Body of pancreas (tissue), 4 donors: ENCODE measurements at places on chromosomes 12 and 14.

DNA sequence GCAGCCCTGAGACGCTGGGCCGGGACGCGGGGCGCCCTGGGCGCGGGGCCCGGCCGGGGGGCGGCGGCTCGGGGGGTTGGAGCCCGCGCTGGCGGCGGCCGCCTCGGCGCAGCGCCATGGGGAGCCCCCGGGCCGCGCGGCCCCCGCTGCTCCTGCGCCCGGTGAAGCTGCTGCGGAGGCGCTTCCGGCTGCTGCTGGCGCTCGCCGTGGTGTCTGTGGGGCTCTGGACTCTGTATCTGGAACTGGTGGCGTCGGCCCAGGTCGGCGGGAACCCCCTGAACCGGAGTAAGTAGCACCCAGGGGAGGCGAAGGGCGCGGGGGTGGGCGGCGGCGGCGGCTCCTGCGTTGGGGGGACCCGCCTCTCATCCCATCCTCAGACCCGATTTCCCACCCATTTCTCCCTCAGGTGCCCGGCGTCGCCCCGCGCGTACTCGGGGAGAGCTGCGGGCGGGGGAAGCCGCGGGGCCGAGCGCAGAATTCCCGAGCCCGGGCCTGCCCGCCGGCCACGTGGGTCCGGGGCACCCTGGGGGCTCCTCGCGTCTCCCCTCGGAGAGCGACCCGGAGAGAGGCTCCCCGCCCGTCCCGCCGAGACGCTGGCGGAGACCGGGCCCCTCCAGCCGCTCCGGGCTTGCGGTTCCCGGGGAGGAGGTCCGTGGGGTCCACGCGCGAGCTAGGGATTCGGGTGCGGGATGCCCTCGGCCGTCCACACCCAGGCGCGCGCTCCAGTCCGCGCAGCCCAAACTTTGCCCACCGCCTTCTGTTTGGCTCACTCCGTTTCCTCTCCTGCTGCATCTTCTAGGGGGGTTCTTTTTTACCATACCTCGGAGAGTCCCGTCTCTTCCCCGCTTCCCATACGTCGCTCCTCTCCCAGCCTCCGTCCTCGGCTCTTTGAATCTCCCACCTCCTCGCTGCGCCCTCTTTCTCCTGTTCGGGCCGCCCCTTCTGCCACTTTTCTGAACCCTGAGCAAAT lies 807 bp downstream of the B4GALNT3 start:
- peak overlapping the region; percentile 16 for H3K4me3 ChIP-seq
- no peaks in the 10 kb centered on the region for H3K27me3 ChIP-seq
- peaks cover 22% of the 10 kb centered on the region for H3K4me1 ChIP-seq

GRCh38 chr14:52380294-52380693 lies 66.2 kb downstream of the PTGER2 start:
- H3K27ac ChIP-seq, result no peak overlapping the region
- H3K36me3 ChIP-seq, result no peaks in the 10 kb centered on the region
- H3K4me3 ChIP-seq, result no peak overlapping the region

DNA sequence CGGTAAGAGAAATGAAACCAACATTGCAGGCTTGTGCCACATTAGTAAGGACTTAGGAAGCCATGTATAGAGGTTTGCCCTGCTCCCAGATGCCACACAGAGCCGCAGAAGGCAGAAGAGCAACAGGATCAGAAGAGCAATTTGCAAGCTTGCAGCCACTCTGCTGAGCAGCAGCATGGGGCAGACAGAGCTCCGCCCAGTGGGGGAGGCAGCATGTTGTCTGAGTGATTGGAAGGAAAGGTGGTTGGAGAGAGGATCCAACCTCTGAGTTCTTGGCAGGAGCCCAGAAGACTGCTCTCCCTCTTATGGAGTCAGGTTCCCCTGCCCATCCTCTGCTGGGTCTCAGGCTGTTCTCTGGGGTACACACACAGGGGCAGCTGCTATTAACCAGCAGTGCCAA lies 2.3 kb upstream of the KRT6A start:
- H3K4me1 ChIP-seq, result no peaks in the 10 kb centered on the region
- no peaks in the 10 kb centered on the region for H3K36me3 ChIP-seq
- no peak overlapping the region for H3K27ac ChIP-seq
- DNase-seq, result no peak
- no peak overlapping the region for H3K4me3 ChIP-seq

DNA sequence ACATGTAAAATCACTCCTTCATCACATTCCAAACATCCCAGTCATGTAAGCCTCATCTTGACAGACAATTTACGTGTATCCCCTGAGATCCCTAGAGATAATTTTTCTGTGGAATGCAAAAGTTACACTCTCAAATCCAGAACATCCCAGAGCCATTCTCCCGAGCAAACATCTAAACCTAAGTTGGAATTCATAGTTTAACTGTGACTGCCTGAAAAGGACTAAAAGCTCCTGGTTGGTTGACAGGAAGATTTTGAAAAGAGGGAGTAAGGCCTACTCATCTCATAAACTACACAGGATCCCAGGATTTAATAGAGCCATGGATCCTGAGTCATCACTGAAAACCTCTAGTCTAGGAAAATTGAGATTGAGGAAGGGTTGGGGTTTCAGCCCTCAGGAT lies 123.6 kb downstream of the SCN8A start:
- H3K4me3 ChIP-seq, result no peak overlapping the region
- H3K36me3 ChIP-seq, result no peaks in the 10 kb centered on the region
- no peaks in the 10 kb centered on the region for H3K4me1 ChIP-seq
- DNase-seq, result no peak

DNA sequence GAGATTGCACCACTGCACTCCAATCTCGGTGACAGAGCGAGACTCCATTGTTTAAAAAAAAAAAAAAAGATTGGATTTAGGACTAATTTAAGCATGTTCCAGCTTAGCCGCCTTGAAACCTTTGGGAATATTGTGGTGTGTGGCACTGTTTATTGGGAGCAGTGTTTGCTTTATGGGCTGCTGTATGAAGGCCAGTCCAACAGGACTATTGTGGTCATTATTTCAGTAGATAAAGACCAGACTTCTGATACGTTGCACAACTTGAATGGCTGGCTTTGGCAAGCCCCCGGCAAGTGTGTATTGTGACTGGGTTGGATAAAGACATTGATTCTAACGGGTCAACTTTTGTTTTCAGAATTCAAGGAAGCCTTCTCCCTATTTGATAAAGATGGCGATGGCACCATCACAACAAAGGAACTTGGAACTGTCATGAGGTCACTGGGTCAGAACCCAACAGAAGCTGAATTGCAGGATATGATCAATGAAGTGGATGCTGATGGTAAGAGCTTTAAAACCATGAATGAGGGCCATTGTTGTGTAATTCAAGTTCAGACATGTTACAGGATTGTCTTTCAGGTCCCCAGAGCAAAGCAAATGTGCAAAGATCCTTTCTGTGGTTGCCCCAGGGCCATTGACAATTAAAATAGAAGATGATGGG lies 4.2 kb downstream of the CALM1 start:
- no peak for DNase-seq
- H3K27me3 ChIP-seq, result no peaks in the 10 kb centered on the region
- H3K36me3 ChIP-seq, result peaks cover 25% of the 10 kb centered on the region
- peaks cover 26% of the 10 kb centered on the region for H3K4me1 ChIP-seq

- no peak for DNase-seq
- H3K27me3 ChIP-seq, result no peaks in the 10 kb centered on the region
- no peak overlapping the region for H3K4me3 ChIP-seq
Measured at GRCh38 chr14:101276309-101277091, 284.8 kb upstream of the DIO3 start.

- DNase-seq, result no peak
- no peaks in the 10 kb centered on the region for H3K36me3 ChIP-seq
- no peaks in the 10 kb centered on the region for H3K27me3 ChIP-seq
- H3K27ac ChIP-seq, result no peak overlapping the region
Measured at GRCh38 chr14:72653026-72653425, 240.9 kb downstream of the DPF3 start.

GRCh38 chr12:55172686-55173085 lies 46.5 kb downstream of the OR9K2 start:
- H3K4me3 ChIP-seq, result no peak overlapping the region
- H3K4me1 ChIP-seq, result no peaks in the 10 kb centered on the region
- no peak overlapping the region for H3K27ac ChIP-seq
- no peaks in the 10 kb centered on the region for H3K36me3 ChIP-seq
- no peak for DNase-seq
- H3K27me3 ChIP-seq, result no peaks in the 10 kb centered on the region

DNA sequence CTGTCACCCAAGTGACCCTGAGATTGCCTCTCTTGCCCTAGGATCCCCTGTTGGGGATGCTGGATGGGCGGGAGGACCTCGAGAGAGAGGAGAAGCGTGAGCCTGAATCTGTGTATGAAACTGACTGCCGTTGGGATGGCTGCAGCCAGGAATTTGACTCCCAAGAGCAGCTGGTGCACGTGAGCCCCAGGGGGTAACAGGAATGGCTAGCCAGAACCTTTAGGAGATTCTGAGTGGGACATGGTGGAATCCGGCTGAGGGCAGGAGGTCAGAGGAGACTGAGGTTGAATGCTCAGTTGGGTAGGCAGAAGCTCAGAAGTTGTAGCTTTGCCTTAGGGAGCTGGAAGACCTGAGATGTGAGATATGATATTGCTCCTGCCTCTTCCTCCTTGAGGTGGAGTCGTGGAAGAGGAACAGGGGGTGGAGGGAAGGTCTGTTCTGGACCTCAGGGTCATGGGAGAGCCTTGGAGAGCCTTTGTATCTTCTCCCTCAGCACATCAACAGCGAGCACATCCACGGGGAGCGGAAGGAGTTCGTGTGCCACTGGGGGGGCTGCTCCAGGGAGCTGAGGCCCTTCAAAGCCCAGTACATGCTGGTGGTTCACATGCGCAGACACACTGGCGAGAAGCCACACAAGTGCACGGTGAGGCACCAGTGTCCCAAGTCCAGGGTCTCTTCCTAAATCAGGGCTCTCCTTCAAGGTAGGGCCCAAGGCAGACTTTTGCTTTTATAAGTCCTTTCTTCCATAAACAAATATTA lies 6.3 kb downstream of the GLI1 start:
- no peak for DNase-seq
- peaks cover 12% of the 10 kb centered on the region for H3K4me1 ChIP-seq
- H3K4me3 ChIP-seq, result no peak overlapping the region
- H3K27ac ChIP-seq, result no peak overlapping the region
- H3K36me3 ChIP-seq, result no peaks in the 10 kb centered on the region
- H3K27me3 ChIP-seq, result no peaks in the 10 kb centered on the region

- no peak overlapping the region for H3K4me3 ChIP-seq
- no peaks in the 10 kb centered on the region for H3K27me3 ChIP-seq
- no peak overlapping the region for H3K27ac ChIP-seq
- no peak for DNase-seq
- H3K36me3 ChIP-seq, result no peaks in the 10 kb centered on the region
- peaks cover 8% of the 10 kb centered on the region for H3K4me1 ChIP-seq
Measured at GRCh38 chr12:65282840-65283239, 4.4 kb downstream of the MSRB3 start.

- H3K4me1 ChIP-seq, result no peaks in the 10 kb centered on the region
- no peaks in the 10 kb centered on the region for H3K36me3 ChIP-seq
- H3K4me3 ChIP-seq, result no peak overlapping the region
- no peak overlapping the region for H3K27ac ChIP-seq
- DNase-seq, result peak; percentile 27
- no peaks in the 10 kb centered on the region for H3K27me3 ChIP-seq
Measured at GRCh38 chr12:123571343-123571813, 13.0 kb upstream of the TMED2 start.

GRCh38 chr14:68794130-68794850 lies 1.4 kb upstream of the ZFP36L1 start:
- peak overlapping the region; percentile 100 for H3K27ac ChIP-seq
- peak overlapping the region; percentile 64 for H3K4me3 ChIP-seq
- no peaks in the 10 kb centered on the region for H3K36me3 ChIP-seq
- peak; percentile 93 for DNase-seq

DNA sequence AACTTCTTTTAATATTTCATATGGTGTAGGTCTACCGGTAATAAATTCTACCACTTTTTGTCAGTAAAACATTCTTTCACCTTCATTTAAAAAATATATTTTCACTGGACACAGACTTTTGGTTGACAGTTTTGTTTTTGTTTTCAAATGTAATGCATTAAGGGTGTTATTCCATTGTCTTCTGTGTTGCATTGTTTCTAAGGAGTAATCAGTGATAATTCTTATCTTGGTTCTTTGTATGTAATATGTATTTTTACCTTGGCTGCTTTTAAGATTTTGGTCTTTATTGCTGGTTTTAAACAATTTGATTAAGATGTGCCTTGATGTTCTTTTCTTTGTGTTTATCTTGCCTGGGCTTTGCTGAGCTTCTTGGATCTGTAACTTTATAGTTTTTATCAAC lies 4.1 kb downstream of the MAP1LC3B2 start:
- no peak overlapping the region for H3K27ac ChIP-seq
- no peaks in the 10 kb centered on the region for H3K27me3 ChIP-seq
- H3K36me3 ChIP-seq, result no peaks in the 10 kb centered on the region
- H3K4me1 ChIP-seq, result peaks cover 12% of the 10 kb centered on the region
- no peak overlapping the region for H3K4me3 ChIP-seq
- DNase-seq, result no peak

DNA sequence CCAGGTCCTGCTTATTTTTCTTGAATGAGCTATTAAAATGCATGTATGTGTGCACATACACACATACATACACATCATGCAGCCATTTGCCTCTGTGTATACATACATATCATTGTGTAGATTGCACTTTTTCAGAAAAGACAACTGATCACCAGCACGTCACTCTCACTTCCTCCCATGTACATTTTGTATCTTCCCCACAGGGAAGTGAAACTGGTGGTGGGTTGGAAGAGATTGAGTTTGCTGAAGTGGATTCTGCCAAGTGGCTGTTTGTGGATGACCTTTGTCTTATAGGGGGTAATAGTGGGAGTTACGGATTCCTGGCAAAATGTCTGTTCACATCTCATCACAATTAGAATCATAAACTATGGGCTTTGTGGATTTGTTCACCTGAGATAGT lies 448.6 kb downstream of the RAD51B start:
- no peak overlapping the region for H3K27ac ChIP-seq
- DNase-seq, result no peak
- H3K36me3 ChIP-seq, result no peaks in the 10 kb centered on the region
- peaks cover 5% of the 10 kb centered on the region for H3K4me1 ChIP-seq
- H3K27me3 ChIP-seq, result no peaks in the 10 kb centered on the region

- H3K36me3 ChIP-seq, result no peaks in the 10 kb centered on the region
- no peak overlapping the region for H3K4me3 ChIP-seq
- no peaks in the 10 kb centered on the region for H3K4me1 ChIP-seq
- no peaks in the 10 kb centered on the region for H3K27me3 ChIP-seq
- no peak overlapping the region for H3K27ac ChIP-seq
Measured at GRCh38 chr14:45786266-45786665, 533.3 kb upstream of the MIS18BP1 start.

- H3K4me1 ChIP-seq, result no peaks in the 10 kb centered on the region
- no peaks in the 10 kb centered on the region for H3K27me3 ChIP-seq
- H3K4me3 ChIP-seq, result no peak overlapping the region
- H3K27ac ChIP-seq, result no peak overlapping the region
- no peaks in the 10 kb centered on the region for H3K36me3 ChIP-seq
Measured at GRCh38 chr12:82833481-82833880, 146.8 kb downstream of the TMTC2 start.

- no peaks in the 10 kb centered on the region for H3K36me3 ChIP-seq
- H3K27ac ChIP-seq, result no peak overlapping the region
- no peaks in the 10 kb centered on the region for H3K27me3 ChIP-seq
- H3K4me1 ChIP-seq, result no peaks in the 10 kb centered on the region
- no peak for DNase-seq
- no peak overlapping the region for H3K4me3 ChIP-seq
Measured at GRCh38 chr14:89926694-89927093, 27.8 kb downstream of the EFCAB11 start.

- no peaks in the 10 kb centered on the region for H3K27me3 ChIP-seq
- no peaks in the 10 kb centered on the region for H3K36me3 ChIP-seq
- H3K4me3 ChIP-seq, result no peak overlapping the region
- no peak overlapping the region for H3K27ac ChIP-seq
Measured at GRCh38 chr14:73878436-73878835, 8.2 kb upstream of the ZNF410 start.

GRCh38 chr12:121829250-121829918 lies 25.6 kb downstream of the SETD1B start:
- H3K27me3 ChIP-seq, result no peaks in the 10 kb centered on the region
- H3K36me3 ChIP-seq, result peaks cover 28% of the 10 kb centered on the region
- H3K27ac ChIP-seq, result no peak overlapping the region
- DNase-seq, result no peak
- no peak overlapping the region for H3K4me3 ChIP-seq
